ENCODE measurements at places on chromosomes 1 and 21.

DNA sequence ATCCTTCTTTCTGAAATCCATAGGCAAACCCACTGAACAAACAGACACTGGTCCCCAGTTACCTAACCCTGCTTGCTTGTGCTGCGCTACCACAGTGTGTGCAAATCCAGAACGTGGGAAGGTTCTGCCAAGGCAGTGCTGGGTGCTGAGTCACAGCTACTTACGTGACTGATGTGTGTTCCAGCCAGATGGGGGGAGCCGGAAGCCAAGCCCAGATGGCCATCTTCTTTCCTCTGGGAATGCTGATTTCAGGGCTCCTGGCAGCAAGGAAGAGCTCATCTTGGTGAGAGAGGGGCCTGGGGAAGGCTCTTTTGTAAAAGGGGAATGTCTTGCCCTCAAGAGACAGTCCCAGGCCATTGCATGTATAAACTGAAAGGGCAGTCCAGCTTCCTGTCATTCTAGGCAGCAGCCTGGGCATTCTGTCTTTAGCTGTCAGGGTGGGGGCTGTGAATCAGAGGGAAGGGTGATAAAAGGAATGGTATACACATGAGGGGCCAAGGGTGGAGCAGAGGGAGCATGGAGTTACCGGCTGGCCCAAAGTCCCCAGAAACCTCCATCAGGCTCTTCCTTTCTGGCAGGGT is 54.1 kb downstream of the CD46 start:
- no peak for DNase-seq

- DNase-seq = no peak
These were observed 362.1 kb upstream of the NR5A2 start for GRCh38 chr1:199665371-199665770.

DNA sequence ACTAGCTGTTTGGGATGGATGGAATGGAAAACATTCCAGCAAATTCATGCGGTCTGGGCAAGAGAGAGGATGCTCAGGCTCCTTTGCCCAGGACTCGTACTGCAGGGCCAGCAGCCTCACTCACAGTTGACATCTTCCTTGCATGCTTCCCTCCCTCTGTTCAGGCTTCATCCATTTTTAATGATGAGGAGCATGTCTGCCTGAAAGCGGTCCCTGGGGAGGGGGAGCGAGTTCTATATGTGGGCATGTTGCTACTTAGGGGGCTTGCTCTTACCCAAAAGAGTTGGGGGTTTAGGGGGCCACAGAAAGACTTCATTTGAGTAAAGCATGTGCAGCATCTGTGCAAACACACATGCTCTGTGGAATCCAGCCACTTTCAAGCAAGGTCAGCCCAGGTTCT is 98.2 kb downstream of the HMGB4 start:
- peak; percentile 6 for DNase-seq

- DNase-seq = no peak
These were observed 23.5 kb upstream of the PRELP start for GRCh38 chr1:203451836-203452784.

- DNase-seq = peak; percentile 70
These were observed 688 bp downstream of the PTTG1IP start for GRCh38 chr21:44872649-44873355.

Measured in activated effector memory CD4-positive, alpha-beta T cell treated with anti-CD3 and anti-CD28 coated beads, Interleukin-2, amount 50 U/mL, for 16 hours (primary cell).